B cell (primary cell): ENCODE measurements at places on chromosomes 16 and 17. TPM values are rescaled to one million over a fixed set of nuclear protein-coding genes. Genes with fewer than 3 reads are reported as not detected.

GRCh38 chr16:84879569-84880487, 60.0 kb downstream of the CRISPLD2 start:
- no peak for DNase-seq
- no peaks in the 10 kb centered on the region for H3K36me3 ChIP-seq
- H3K4me1 ChIP-seq, result peaks cover 1% of the 10 kb centered on the region
- H3K27me3 ChIP-seq, result no peaks in the 10 kb centered on the region
- H3K4me3 ChIP-seq, result no peak overlapping the region

- H3K4me3 ChIP-seq, result no peak overlapping the region
- DNase-seq, result no peak
- H3K27me3 ChIP-seq, result no peaks in the 10 kb centered on the region
- H3K36me3 ChIP-seq, result peaks cover 3% of the 10 kb centered on the region
- H3K27ac ChIP-seq, result no peak overlapping the region
Observed at GRCh38 chr16:16014329-16015224, 65.2 kb downstream of the ABCC1 start.

DNA sequence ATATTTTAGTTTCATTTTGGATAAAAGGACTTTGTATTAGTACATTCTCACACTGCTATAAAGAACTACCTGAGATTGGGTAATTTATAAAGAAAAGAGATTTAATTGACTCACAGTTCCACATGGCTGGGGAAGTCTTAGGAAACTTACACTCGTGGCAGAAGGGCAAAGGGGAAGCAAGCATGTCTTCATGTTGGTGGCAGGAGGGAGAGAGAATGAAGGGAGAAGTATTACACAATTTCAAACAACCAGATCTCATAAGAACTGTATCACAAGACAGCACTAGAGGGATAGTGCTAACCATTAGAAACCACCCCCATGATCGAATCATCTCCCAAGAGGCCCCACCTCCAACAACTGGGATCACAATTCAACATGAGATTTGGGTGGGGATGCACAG, 142.9 kb downstream of the USP31 start:
- H3K36me3 ChIP-seq, result no peaks in the 10 kb centered on the region
- H3K4me1 ChIP-seq, result no peaks in the 10 kb centered on the region
- H3K4me3 ChIP-seq, result no peak overlapping the region
- no peak for DNase-seq
- H3K27ac ChIP-seq, result no peak overlapping the region

- H3K36me3 ChIP-seq, result peaks cover 39% of the 10 kb centered on the region
- no peak for DNase-seq
- H3K4me1 ChIP-seq, result peaks cover 45% of the 10 kb centered on the region
- H3K27ac ChIP-seq, result no peak overlapping the region
- H3K4me3 ChIP-seq, result peak overlapping the region; percentile 59
Observed at GRCh38 chr17:28725660-28726225, 290 bp downstream of the TLCD1 start.

GRCh38 chr17:60664022-60664421, 13.6 kb upstream of the BCAS3 start:
- no peaks in the 10 kb centered on the region for H3K4me1 ChIP-seq
- no peak for DNase-seq
- H3K36me3 ChIP-seq, result peaks cover 2% of the 10 kb centered on the region
- H3K4me3 ChIP-seq, result no peak overlapping the region

DNA sequence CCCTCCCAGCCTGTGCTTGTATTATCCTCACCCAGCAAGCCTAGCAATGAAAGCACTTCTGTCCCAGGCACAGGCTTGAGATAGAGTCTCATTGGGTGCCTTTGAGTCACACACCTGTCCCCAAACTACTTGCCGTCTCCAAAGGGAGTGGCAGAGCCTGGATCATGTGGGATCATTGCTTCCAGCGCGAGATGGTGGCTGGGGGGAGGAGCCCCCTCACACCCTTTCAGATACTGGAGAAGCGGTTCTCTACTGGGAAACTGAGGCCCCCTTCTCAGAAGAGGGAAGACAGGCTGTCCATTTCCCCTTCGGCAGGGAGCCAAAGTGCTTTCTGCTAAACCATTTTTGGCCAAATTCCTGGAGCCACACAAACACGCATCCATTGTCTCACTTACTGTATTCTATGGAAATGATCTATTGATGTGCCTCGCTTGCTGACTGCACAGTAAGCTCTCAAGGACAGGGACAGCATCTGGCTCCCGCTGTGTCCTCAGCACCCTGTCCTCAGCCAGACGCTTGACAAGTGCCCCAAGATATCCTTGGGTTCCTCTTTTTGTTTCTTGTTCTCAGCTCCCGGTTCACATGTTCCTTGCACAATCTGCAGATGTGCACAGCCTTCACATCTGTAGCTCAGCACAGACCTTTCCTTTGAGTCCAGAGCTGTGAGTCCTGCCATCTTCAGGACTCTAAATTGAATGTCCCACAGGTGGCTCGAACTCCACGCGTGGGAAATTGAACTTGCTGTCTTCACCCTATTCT, 26.0 kb upstream of the DLX3 start:
- DNase-seq, result no peak
- no peak overlapping the region for H3K4me3 ChIP-seq
- no peaks in the 10 kb centered on the region for H3K36me3 ChIP-seq
- no peak overlapping the region for H3K27ac ChIP-seq
- H3K27me3 ChIP-seq, result peaks cover 3% of the 10 kb centered on the region

The SPNS3 gene
- total RNA-seq, result 0.17 and 0.44 TPM in 2 replicates

DNA sequence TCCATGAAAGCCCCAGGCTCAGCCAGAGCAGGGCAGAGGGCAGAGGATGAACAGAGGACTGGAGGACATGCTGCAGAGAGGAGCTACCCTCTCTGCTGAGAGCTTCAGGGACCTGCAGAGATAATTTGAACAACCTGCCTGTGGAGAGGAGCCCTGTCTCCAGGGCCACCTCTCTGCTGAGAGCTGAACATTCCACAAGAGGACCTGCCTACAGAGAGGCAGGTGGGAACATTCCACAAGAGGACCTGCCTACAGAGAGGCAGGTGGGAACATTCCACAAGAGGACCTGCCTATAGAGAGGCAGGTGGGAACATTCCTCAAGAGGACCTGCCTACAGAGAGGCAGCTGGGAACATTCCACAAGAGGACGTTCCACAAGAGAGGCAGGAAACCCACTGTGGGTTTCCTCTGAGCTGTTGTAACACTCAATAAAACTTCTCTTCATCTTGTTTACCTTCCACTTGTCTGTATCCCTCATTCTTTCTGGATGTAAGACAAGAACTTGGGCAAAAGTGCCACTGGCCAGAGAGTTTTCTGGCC, 551.9 kb upstream of the CA10 start:
- no peaks in the 10 kb centered on the region for H3K36me3 ChIP-seq
- no peak for DNase-seq
- no peaks in the 10 kb centered on the region for H3K27me3 ChIP-seq

DNA sequence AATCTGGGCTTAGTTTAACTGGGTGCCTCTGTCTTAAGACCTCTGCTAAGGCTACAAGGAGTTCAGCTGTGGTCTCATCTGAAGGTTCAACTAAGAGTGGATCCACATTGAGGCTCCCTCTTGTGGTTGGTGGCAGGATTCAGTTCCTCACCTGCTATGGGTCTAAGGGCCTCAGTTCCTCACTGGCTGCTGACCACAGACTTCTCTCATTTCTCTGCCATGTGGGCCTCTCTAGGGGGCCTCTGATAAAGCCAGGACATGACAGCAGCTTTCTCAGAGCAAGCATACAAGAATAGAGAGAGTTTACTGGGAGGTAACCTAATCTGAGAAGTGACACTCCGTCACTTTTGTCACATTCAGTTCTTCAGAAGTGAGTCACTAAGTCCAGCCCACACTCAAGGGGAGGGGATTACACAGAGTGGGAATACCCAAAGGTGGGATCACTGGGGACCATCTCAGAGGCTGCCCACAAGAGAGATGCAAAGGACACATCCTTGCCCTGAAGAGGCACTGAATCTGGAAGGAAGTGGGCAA, 19.2 kb upstream of the ABAT start:
- H3K36me3 ChIP-seq, result no peaks in the 10 kb centered on the region
- peak; percentile 24 for DNase-seq
- H3K27me3 ChIP-seq, result no peaks in the 10 kb centered on the region
- no peak overlapping the region for H3K4me3 ChIP-seq
- no peaks in the 10 kb centered on the region for H3K4me1 ChIP-seq
- H3K27ac ChIP-seq, result no peak overlapping the region

- no peaks in the 10 kb centered on the region for H3K27me3 ChIP-seq
- H3K4me1 ChIP-seq, result peaks cover 13% of the 10 kb centered on the region
- peak within 1 kb of the TSS; percentile 69 for H3K4me3 ChIP-seq
- H3K36me3 ChIP-seq, result peaks cover 13% of the 10 kb centered on the region
Observed at GRCh38 chr16:67028696-67029253, at the start of gene CBFB. Gene CBFB (plus strand): TSS chr16:67029149. CDS start chr16:67029408, 259 bp downstream.

- peaks cover 8% of the 10 kb centered on the region for H3K4me1 ChIP-seq
- peaks cover 18% of the 10 kb centered on the region for H3K27me3 ChIP-seq
- no peak for DNase-seq
- no peaks in the 10 kb centered on the region for H3K36me3 ChIP-seq
- H3K4me3 ChIP-seq, result no peak overlapping the region
- H3K27ac ChIP-seq, result no peak overlapping the region
Observed at GRCh38 chr17:50926523-50926922, 60.4 kb upstream of the TOB1 start.

The TSC2 gene
- total RNA-seq, result 188 and 194 TPM in 2 replicates

GRCh38 chr17:9406046-9406606, 169.5 kb downstream of the STX8 start:
- H3K27ac ChIP-seq, result no peak overlapping the region
- H3K4me3 ChIP-seq, result no peak overlapping the region
- H3K4me1 ChIP-seq, result no peaks in the 10 kb centered on the region
- DNase-seq, result no peak
- no peaks in the 10 kb centered on the region for H3K36me3 ChIP-seq

The FAM20A gene
- not detected in 2 replicates for total RNA-seq

- H3K4me3 ChIP-seq, result no peak overlapping the region
- H3K4me1 ChIP-seq, result peaks cover 10% of the 10 kb centered on the region
- H3K27me3 ChIP-seq, result no peaks in the 10 kb centered on the region
Observed at GRCh38 chr17:39018267-39019134, 51.3 kb upstream of the FBXO47 start.

GRCh38 chr16:8554881-8555280, 35.4 kb downstream of the TMEM114 start:
- H3K4me3 ChIP-seq, result no peak overlapping the region
- DNase-seq, result no peak
- H3K27me3 ChIP-seq, result peaks cover 3% of the 10 kb centered on the region
- H3K4me1 ChIP-seq, result peaks cover 10% of the 10 kb centered on the region

DNA sequence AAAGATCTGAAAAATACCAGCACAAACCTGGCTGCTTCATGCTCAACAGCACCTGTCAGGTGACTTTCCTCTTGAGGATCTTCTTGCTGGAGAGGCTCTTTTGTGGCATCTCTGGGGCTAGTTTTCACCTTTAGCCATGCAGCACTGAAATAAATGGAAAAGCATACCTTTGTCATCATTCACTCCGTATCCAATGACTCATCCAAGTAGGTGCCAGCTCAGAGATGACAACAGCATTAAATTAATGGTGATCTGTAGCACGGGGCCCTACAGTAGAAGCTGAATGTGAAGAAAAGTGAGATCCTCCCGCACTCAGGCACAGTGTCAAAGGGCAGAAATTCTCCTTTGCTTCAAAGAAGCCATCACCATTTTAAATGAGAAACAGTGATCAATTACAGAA, 32.2 kb downstream of the KIAA0753 start:
- no peak overlapping the region for H3K4me3 ChIP-seq
- H3K27me3 ChIP-seq, result no peaks in the 10 kb centered on the region
- DNase-seq, result no peak
- no peak overlapping the region for H3K27ac ChIP-seq

DNA sequence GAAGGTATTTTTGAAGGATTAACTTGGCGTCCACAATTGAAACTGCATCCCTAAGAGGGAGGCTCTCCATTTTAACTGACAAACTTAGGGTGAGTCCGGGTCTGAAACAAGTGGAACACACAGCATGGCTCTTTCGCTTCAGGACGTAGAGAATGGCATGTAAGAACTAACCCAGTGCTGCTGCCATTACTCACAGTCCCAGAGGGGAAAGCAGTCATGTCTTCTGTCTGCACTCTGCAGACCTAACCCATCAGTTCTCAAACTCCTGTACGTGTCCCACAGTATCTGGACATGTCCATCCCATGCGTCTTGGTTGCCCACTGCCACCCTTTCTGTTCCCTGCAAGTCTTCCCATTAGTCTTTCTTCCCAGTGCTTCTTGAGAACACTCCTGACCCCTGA, 563 bp downstream of the ST6GALNAC1 start:
- H3K4me3 ChIP-seq, result no peak overlapping the region
- H3K27me3 ChIP-seq, result peaks cover 12% of the 10 kb centered on the region
- H3K36me3 ChIP-seq, result no peaks in the 10 kb centered on the region
- no peak for DNase-seq
- no peak overlapping the region for H3K27ac ChIP-seq
- H3K4me1 ChIP-seq, result no peaks in the 10 kb centered on the region

GRCh38 chr17:72775919-72776318, 316.6 kb downstream of the SLC39A11 start:
- no peak overlapping the region for H3K27ac ChIP-seq
- no peaks in the 10 kb centered on the region for H3K4me1 ChIP-seq
- H3K27me3 ChIP-seq, result no peaks in the 10 kb centered on the region
- H3K4me3 ChIP-seq, result no peak overlapping the region

The GRAP gene
- total RNA-seq, result 59.8 and 73.8 TPM in 2 replicates

The MT1E gene
- total RNA-seq, result not detected in 2 replicates

DNA sequence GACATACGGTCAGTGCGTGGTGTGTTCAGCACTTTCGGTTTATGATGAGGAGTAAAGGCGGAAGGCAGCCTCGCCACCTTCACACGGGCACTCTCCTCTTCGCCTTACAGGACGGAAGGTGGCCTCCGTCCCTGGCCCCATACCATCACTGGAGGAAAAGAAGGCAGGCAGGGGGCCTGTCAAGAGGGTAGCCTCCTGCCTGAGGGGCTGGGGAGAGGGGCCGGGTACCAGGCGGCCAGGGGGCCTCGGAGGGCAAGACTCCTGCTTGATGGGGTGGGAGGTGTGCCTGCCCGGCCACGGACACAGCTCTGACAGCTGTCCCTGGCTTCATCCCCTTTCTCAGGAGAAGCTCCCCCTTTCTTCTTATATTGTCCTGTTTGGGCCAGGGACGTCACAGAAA, 15.6 kb upstream of the SLC38A8 start:
- H3K4me1 ChIP-seq, result no peaks in the 10 kb centered on the region
- H3K4me3 ChIP-seq, result no peak overlapping the region
- H3K36me3 ChIP-seq, result peaks cover 12% of the 10 kb centered on the region
- H3K27me3 ChIP-seq, result no peaks in the 10 kb centered on the region
- H3K27ac ChIP-seq, result no peak overlapping the region

- H3K27ac ChIP-seq, result no peak overlapping the region
- no peak for DNase-seq
- no peaks in the 10 kb centered on the region for H3K36me3 ChIP-seq
- H3K27me3 ChIP-seq, result peaks cover 5% of the 10 kb centered on the region
- H3K4me1 ChIP-seq, result no peaks in the 10 kb centered on the region
Observed at GRCh38 chr17:56604691-56605290, 11.3 kb downstream of the NOG start.

- H3K27ac ChIP-seq, result no peak overlapping the region
- no peaks in the 10 kb centered on the region for H3K4me1 ChIP-seq
- no peaks in the 10 kb centered on the region for H3K36me3 ChIP-seq
- no peak overlapping the region for H3K4me3 ChIP-seq
Observed at GRCh38 chr17:56173958-56174835, 20.9 kb downstream of the ANKFN1 start.

The PERCC1 gene
- 0.34 and 0.64 TPM in 2 replicates for total RNA-seq
